ENCODE measurements at places on chromosomes 13 and 19.

- DNase-seq: peak; percentile 84
Measured at GRCh38 chr19:15836330-15837220, 21.1 kb upstream of the OR10H1 start.

DNA sequence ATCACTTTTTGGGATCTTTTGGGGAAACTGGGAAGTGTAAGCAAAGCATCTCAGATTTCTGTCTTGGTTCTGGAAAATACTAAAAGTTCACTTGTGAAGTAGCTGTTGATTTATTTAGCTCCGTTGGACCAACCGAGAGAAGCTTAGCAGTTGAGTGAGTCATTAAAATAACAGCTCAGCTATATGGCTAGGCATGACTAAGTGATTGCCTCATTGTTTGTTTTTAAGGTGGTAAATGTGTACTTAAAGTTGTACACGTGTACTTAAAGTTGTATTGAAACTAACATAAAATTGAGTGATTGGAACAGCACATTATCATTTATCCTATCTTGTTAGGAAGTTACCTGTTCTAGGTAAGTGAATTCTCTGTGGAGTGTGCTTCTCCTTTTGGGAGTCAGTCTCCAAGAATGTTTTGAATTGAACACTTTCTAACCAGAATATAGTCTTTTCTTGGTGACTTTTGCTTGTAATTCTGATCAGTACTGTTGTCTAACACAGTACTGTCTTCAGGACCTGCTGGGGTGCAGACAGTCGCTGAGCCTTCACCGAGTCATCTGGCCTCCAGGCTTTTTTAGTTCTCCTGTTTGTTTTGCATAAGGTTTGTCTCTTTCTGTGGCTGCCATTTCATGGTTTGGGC is 2.9 kb upstream of the DCUN1D2 start:
- no peak for DNase-seq

GRCh38 chr19:40394816-40395210 is 4.8 kb upstream of the HIPK4 start:
- no peak for DNase-seq

- no peak for DNase-seq
Measured at GRCh38 chr13:108527844-108528243, 101.6 kb upstream of the MYO16 start.

GRCh38 chr13:24301434-24301833 is 7.9 kb upstream of the C1QTNF9 start:
- DNase-seq: no peak

DNA sequence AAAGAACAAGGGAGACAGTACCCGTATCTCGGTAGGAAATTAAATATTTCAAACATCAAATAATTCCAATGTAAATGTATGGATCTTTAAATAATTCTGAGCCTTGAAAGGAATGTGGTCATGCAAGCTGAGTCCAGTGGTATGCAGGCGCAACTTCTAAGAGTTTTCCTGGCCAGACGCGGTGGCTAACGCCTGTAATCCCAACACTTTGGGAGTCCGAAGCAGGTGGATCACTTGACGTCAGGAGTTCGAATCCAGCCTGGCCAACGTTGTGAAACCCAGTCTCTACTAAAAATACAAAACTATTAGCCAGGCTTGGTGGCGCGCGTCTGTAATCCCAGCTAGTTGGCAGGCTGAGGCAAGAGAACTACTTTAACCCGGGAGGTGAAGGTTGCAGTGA is 1.1 kb upstream of the ZNF845 start:
- no peak for DNase-seq

GRCh38 chr13:73684750-73685149 is 449.5 kb downstream of the KLF12 start:
- DNase-seq: no peak

DNA sequence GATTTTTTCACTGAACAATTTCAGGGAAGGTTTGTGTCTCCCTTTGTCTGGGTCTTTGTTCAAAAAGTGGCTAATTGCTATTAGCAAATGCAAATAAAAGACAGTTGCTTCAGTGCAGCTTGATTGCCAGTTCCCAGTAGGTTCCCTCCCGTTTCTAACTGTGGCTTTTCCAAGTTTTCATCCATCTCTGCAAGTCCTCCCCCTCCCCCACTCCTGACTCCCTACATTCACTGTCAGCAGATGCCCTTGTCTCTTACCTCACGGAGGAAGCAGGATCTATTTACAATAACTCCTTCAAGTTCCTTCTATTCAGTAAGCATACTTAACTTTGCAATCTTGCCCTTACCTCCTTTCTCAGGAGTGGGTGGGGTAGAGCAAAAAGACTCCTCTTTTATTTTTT is 55.4 kb upstream of the SCEL start:
- DNase-seq: no peak
